Stimulated activated CD8-positive, alpha-beta memory T cell treated with anti-CD3 and anti-CD28 coated beads, Interleukin-4, amount 100 ng/mL, for 4 hours (primary cell): ENCODE measurements at places on chromosomes 2 and 18.

GRCh38 chr18:50786864-50787263 is 33.0 kb downstream of the MRO start:
- no peak for DNase-seq

- DNase-seq = no peak
Observed at GRCh38 chr2:60808330-60808801, 52.3 kb downstream of the PAPOLG start.

- no peak for DNase-seq
Observed at GRCh38 chr18:68323921-68324320, 391.0 kb downstream of the TMX3 start.

GRCh38 chr2:238955648-238956531 is 108.0 kb downstream of the TWIST2 start:
- DNase-seq = no peak

- no peak for DNase-seq
Observed at GRCh38 chr2:216242365-216242764, 129.9 kb downstream of the MARCHF4 start.

- DNase-seq = no peak
Observed at GRCh38 chr2:9690716-9691498, 60.1 kb upstream of the YWHAQ start.

- DNase-seq = no peak
Observed at GRCh38 chr2:33321236-33321771, 155.1 kb upstream of the RASGRP3 start.

GRCh38 chr2:199556527-199557285 is 99.0 kb upstream of the SATB2 start:
- DNase-seq = no peak

- DNase-seq = no peak
Observed at GRCh38 chr18:34847408-34847807, 137.3 kb downstream of the DTNA start.

- DNase-seq = no peak
Observed at GRCh38 chr2:160920061-160920460, 240.2 kb upstream of the TANK start.

DNA sequence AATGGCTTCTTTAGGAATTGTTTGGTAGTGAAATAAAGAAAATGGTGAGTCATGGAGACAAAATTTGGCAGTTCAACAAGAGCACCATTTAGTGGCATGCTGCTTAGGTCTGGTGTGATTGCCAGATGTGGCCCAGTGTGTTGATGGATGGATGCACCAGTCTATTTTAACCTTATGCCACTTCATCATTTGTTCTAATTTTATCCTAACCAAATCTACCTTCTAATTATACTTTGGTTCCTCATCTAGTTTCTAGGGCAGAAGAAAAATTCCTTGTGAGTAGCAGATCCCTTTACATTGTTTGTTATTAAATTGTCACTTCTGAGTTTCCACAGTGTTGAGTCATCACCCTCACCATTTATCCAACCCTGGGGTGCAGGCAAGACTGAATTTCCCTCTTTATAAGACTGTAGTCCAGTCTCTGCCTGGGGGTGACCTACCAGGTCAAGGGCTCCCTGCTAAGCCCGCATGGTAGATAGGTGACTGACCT is 32.5 kb downstream of the NABP1 start:
- no peak for DNase-seq

DNA sequence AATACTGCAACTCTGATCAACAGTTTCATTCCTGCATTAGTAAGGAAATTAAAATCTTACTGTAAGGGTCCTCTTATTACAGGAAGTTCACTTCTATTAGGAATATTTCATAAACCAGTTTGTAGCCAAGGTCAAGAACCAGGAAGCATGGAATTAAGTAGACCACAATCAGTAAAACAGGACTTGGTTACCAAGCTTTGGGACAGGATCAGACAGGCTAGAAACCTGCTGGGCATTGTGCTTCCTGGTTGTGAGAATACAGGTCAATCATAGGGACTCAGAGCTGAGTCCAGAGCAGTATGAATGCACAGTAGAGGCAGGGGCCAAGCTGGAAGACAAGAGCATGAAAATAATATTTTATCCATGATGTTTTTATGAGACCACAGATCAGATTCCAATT is 248.0 kb downstream of the IKZF2 start:
- no peak for DNase-seq

DNA sequence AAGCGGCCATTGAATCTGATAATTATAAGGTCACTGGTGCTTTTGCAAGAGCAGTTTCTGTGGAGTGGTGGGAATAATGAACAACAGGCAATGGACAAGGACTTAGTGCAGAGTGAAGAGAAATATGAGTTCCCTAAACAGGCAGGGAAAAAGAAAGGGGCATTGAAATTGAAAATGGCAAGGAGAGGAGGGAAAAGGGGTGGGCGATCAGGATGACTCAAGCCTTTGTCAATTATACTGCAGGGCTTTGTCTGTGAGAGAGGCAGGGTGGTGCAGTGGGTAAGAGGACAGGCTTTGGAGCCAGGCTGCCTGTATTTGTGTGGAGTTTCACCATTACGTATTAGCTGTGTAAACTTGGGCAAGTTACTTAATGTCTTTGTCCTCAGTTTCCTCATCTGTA is 29.5 kb upstream of the PAIP2B start:
- DNase-seq = no peak

DNA sequence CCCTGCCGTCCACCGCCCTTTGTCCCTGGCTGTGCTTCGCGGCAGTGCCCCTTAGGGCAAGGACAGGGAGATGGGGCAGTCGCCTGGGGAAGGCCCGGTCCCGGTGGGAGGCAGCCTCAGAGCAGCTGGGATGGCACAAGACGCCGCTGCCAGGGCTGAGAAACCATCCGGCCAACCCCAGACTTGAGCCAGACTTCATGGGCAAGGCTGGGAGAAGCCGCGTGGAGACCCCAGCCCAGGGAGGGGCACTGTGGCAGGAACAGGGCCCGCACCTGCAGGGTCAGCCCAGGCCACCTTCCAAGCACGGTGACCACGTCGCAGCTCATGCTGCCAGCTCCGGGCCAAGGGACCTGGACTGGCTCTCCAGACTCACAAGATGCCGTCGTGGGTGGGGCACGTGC is 84.0 kb downstream of the NFATC1 start:
- no peak for DNase-seq
